Activated CD8-positive, alpha-beta T cell treated with anti-CD3 and anti-CD28 coated beads for 36 hours (primary cell): ENCODE measurements at places on chromosomes 4 and X.

- H3K27me3 ChIP-seq: no peaks in the 10 kb centered on the region
- H3K36me3 ChIP-seq: peaks cover 9% of the 10 kb centered on the region
- peak overlapping the region; percentile 97 for H3K27ac ChIP-seq
- DNase-seq: peak; percentile 84
- H3K4me3 ChIP-seq: peak overlapping the region; percentile 83
Observed at GRCh38 chrX:40176351-40177116, 78.8 kb upstream of the BCOR start.

GRCh38 chr4:37908488-37909331, 17.8 kb downstream of the TBC1D1 start:
- no peak overlapping the region for H3K27ac ChIP-seq
- peaks cover 13% of the 10 kb centered on the region for H3K36me3 ChIP-seq
- H3K4me1 ChIP-seq: peaks cover 45% of the 10 kb centered on the region
- DNase-seq: no peak
- H3K4me3 ChIP-seq: no peak overlapping the region

GRCh38 chr4:84024405-84024804, 474.7 kb downstream of the NKX6-1 start:
- no peak overlapping the region for H3K27ac ChIP-seq
- no peaks in the 10 kb centered on the region for H3K36me3 ChIP-seq
- H3K4me3 ChIP-seq: no peak overlapping the region
- H3K27me3 ChIP-seq: no peaks in the 10 kb centered on the region
- DNase-seq: no peak

DNA sequence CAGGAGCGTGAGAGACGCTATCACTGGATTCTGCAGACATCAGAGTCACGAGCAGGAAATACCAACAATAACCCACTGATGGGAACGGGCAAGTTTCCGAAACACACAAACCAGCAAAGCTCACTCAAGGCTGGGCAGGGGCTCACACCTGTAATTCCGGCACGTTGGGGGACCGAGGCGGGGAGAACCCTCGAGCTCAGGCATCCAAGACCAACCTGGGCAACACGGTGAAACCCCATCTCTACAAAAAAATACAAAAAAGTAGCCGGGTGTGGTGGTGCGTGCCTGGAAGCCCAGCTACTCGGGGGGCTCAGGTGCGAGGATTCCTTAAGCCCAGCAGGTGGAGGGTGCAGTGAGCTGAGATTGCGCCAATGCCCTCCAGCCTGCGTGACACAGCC, 17.2 kb upstream of the GTPBP6 start:
- DNase-seq: no peak
- H3K27me3 ChIP-seq: no peaks in the 10 kb centered on the region
- peaks cover 3% of the 10 kb centered on the region for H3K4me1 ChIP-seq
- no peak overlapping the region for H3K27ac ChIP-seq
- peaks cover 23% of the 10 kb centered on the region for H3K36me3 ChIP-seq
- no peak overlapping the region for H3K4me3 ChIP-seq

DNA sequence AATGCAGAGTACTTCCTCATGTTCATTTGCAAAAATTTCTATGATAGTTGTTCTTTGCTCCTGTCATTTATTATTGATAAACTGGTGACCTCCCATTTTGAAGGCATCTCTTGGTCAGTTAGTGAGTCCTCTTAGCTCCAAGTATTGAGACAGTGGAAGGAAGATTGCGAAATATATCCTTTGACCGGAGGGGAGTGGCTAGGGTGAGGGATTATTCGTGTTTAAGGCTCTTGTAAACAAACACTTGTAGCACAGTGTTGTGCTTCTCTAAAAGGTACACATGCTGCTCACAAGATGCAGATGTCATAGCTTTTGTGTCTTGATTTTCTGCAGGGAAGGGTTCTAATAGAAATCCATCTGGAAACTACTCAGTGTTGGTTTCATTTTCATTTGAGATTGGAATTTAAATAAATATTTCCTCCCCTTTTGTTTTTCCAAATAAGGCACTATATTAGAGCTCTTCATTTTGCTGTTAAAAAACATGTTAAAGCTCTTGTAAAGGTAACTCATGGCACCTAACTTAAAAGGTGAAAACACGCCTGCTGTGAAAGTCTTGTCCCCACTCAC, 21.8 kb downstream of the TXLNG start:
- peak overlapping the region; percentile 24 for H3K27ac ChIP-seq
- H3K36me3 ChIP-seq: peaks cover 14% of the 10 kb centered on the region
- H3K4me1 ChIP-seq: peaks cover 18% of the 10 kb centered on the region
- DNase-seq: no peak
- H3K4me3 ChIP-seq: no peak overlapping the region

- peaks cover under 1% of the 10 kb centered on the region for H3K27me3 ChIP-seq
- H3K4me1 ChIP-seq: peaks cover 50% of the 10 kb centered on the region
- peaks cover 7% of the 10 kb centered on the region for H3K36me3 ChIP-seq
Observed at GRCh38 chr4:101019941-101020401, 327.4 kb downstream of the PPP3CA start.

DNA sequence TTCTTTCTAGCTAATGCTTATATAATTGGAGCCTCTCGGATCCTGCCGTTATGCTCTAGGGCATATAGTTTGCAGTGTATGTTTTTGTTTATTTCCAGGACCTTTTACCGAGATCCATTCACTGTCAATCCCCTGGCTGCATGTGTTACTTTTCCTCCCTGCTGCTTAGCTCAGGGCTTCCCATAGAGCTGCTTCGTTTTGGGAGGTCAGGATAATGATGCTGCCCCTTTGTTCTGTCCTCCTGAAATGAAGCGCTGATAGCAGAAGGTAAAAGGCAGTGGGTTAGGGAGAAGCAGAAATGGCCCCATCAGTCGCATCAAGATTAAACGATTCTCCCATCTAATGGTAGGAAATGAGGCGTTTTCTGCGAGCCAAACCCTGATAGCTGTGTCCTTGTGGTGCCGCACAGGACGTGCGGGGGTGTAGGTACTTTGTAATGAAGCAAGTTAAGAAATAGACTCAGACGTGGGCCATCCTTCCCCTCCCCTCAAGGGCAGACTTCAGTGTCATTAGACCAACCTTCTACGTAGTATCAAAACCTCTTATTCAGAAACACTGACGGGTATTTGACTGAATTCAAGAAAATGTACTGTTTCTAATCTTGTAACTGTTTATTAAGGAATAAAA, 37.3 kb downstream of the AFF2 start:
- H3K36me3 ChIP-seq: no peaks in the 10 kb centered on the region
- no peak overlapping the region for H3K27ac ChIP-seq
- H3K27me3 ChIP-seq: no peaks in the 10 kb centered on the region
- peak; percentile 2 for DNase-seq
- no peak overlapping the region for H3K4me3 ChIP-seq

GRCh38 chr4:113987382-113987941, 8.0 kb upstream of the ARSJ start:
- no peak overlapping the region for H3K27ac ChIP-seq
- no peak overlapping the region for H3K4me3 ChIP-seq
- H3K27me3 ChIP-seq: peaks cover 5% of the 10 kb centered on the region
- H3K36me3 ChIP-seq: no peaks in the 10 kb centered on the region
- H3K4me1 ChIP-seq: no peaks in the 10 kb centered on the region
